ENCODE measurements at places on chromosomes 4 and X. TPM values are rescaled to one million over a fixed set of nuclear protein-coding genes. Genes with fewer than 3 reads are reported as not detected.

PPP4R3C gene
- not detected for total RNA-seq

WDR19 gene
- 25.1 TPM for total RNA-seq

DNA sequence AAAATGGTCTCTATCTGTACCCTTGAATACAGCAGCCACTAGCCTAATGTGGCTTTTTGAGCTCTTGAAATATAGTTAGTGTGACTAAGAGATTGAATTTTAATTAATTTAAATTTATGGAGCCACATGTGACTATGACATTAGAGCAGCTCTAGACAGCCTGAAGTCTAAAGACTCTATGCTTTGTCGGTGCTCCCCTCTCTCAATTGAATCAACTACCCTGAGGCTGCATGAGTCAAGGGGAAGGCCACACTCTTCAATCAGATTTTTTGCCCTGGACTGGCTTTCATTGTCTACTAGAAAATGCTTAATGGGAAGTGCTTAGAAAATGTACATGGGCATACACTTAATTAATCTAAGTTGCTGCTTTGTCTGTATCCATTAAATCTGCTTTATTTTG is 11.7 kb downstream of the TLR7 start:
- DNase-seq, result no peak

DNA sequence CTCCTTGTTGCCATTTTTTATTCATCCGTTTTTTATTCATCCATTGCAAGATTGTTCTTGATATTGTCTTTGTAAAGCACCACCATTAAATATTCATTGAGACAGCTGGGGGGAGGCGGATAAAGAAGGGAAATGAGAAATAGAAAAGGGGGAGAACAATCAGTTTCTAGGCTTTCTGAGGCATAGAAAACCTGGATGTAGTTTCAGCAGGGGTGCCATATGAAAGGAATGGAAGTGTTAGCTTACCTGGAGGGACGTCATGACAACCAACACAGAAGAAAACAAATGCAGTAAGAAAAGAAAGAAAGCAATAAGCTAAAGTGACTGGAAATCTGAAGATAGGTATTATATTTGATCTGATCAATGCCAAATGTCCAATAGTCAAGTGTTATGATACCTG is 276.1 kb downstream of the GASK1B start:
- no peak for DNase-seq

- no peak for DNase-seq
These were observed 4.6 kb downstream of the RAB33A start for GRCh38 chrX:130176354-130176776.

MAGEA8 gene
- total RNA-seq, result not detected

DNA sequence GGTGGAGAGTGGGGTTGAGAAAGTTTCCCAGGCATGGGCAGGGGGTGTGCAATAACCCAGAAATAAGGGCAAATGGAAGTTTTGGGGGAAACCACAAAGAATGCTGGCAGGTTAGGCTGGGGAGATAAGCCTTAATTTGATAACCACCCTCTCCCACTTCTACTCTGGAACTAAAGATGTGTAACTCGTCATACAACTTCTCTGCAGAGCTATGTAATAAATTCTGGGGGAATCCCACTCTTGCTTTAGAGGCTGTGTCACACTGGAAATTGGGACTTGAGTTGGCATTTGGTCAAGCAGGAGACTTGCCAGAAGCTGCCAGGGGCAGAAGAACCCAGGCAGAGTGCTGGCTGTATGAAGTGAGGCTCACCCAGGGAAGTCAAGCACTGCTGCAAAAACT is 170.9 kb upstream of the CPEB2 start:
- DNase-seq, result no peak

ESX1 gene
- total RNA-seq, result not detected

FAM184B gene
- total RNA-seq, result not detected

DNA sequence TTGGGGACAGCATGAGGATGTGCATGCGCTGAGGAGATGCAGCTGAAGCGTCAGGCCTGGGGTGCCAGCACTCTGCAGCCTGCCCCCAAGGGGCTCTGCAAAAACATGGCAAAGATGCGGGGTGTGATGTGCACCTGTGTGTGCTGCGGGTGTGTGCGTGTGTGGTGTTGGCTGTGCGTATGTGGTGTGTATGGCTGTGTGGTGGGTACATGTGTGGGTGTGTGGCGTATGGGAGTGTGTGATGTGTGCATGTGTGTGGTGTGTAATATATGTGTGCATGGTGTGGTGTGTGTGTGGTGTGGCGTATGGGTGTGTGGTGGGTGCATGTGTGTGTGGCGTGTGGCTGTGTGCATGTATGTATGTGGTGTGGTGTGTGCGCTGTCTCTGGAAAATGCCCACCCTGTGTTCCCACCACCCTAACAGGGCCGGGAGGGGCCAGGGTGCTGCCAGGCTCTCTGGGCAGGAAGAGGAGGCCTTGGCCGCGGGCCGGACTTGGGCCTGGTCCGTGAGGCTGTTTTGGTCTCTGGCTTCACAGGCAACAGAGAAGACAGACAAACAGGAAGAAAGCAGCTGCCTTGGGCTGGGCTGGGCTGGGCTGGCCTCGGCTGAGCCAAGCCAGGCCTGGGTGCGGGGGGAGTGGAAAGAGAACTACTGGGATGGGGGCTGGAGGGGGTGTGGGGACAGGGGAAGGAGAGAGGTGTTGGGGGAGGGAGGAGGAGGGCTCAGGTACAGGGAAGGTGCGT is 1.1 kb upstream of the AVPR2 start:
- no peak for DNase-seq

DNA sequence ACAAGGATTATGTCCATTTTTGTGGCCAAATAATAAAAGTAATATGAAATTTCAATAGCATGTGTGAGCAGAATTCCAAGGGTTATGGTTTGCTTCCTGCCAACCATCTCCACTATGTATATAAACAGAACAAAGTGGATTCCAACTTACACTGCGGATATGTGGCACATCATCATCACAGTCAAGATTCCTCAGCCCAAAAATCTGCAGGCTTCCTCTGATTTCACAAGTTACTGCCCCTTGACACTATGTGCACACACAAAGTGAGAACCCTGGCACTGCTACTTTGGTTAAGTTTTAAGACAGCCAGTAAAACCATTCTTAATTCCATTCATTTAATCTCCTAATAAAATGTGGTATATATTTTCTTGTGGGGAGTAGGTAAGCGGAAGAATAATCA is 76.4 kb downstream of the LEF1 start:
- no peak for DNase-seq

TLR1 gene
- total RNA-seq, result 4.0 TPM

DNA sequence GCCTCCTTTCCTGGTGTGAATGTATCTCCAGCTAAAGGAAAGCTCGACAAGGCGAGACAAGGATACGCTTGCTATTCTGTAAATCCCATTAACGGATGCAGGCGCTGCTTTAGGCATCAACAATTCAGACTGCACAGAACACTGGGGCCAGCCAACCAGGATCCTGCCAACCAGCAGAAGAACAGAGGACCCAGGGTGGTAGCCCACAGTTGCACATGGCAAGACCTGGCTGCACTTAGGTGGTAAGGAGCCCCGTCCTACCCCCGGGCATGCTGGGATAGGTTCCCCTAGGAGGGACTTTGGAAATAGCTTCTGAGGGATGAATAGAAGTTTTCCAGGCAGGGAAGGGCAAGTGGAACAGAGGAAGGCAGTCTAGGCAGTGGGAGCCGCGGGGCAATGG is 20.7 kb downstream of the PSAPL1 start:
- DNase-seq, result no peak

- DNase-seq, result no peak
These were observed 660.2 kb downstream of the ADGRL3 start for GRCh38 chr4:61860376-61860775.

GRCh38 chrX:111445485-111445884 is 33.5 kb upstream of the DCX start:
- DNase-seq, result no peak

SNX12 gene
- 82.4 TPM for total RNA-seq

DNA sequence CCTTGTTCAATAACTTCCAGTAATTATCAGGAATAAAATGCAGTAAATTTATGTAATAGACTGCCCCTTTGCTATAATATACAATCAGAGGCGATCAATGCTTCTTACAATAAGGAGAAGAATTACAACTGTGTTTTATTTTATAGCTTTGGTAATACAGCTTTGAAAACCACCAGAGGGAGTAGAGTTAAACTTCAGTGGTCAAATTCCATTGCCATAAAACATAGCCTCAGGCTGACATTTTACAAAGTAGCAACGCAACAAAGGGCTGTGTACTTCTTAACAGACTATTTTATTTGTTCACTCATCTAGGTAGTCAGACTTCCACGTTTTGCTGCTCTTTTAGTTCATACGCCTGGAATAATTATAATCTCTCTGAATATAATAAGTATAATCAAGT is 58.5 kb downstream of the TEX13C start:
- DNase-seq, result no peak

HTATSF1 gene
- 47.1 TPM for total RNA-seq

GRCh38 chr4:186192066-186192612 is 772 bp downstream of the CYP4V2 start:
- DNase-seq, result peak; percentile 55

DNA sequence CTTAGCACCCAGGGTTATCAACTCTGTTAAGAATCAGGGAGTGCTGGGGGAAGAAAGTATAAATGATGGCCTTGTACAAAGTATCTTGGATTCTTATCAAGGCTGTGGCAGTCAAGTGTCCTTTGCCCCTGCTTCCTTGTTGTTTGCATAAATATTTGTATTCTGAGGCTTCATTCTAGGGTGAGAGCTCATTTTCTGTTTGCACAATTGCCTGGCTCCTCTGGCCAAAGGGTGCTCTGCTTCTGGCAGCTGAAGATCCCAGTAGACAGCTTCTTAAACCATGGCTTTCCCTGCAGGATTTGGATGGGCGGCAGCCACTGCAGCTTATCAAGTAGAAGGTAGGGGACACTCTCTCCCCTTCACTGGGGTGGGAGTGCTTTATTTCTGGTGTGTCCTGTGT is at the start of gene GBA3:
Gene GBA3, plus strand, starts transcription at position 202 of the 400 bp plus-strand sequence.
- DNase-seq, result no peak

DNA sequence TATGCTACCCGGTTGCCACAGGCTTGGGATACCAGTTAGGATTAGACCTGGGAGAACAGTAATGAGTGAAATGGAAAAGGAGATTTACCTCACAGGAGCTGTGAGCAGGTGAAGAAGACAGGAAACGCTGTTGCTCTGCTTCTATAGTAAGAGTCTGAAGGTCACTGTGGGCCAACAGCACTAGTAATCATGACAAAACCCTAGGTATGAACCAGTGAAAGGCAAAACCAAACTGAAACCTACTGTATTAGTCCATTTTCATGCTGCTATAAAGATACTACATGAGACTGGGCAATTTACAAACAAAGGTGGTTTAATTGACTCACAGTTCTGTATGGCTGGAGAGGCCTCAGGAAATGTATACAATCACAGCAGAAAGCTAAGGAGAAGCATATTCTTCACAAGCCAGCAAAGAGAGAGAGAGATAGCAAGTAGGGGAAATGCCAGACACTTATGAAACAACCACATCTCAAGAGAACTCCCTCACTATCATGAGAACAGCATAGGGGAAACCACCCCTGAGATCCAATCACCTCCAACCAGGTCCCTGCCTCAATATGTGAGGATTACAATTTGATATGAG is 736.7 kb upstream of the INTU start:
- DNase-seq, result no peak

MAGEB17 gene
- total RNA-seq, result not detected

EMCN gene
- 61.7 TPM for total RNA-seq

DNA sequence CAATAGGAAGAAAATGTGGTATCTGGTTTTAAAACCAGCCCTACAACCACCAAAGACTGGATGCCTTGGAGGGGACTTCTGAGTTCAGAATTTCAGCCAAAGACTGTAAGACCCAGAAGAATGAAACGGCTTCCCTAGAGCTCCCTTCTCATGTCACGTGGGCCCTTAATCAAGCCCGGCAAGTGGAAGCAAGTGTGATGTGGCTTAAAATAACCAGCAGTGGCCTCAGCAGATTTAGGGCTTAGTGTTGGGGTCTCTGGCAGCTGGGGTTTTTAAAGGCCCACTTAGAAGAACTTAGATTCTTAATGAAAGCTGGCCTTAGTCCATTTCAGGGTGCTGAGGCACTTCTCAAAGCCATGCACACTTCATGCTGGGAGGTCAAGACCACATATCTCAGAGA is 111.2 kb upstream of the TBC1D9 start:
- no peak for DNase-seq

DNA sequence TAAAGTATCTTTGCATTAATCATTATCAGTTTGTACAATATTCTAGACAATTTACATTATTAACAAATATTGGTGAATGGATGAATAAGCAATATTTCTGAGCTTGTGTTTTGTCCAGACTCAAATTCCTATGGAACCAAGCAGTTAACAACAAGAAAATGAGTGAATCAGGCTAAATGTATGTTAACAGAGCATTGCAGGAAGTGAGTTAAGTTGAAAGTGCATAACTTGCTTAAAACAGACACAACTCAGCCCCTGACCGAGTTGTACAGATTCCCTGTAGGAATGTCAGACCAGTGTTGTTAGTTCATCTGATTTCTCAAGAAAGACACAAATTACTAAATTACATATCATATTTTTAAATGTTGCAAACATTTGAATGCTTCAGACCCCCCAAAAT is 23.7 kb upstream of the CSN1S1 start:
- DNase-seq, result no peak

Measured in ureter (tissue), 1 donor.